Stimulated activated CD8-positive, alpha-beta memory T cell treated with anti-CD3 and anti-CD28 coated beads, Interleukin-4, amount 100 ng/mL, for 4 hours (primary cell): ENCODE measurements at places on chromosomes 7 and 10.

DNA sequence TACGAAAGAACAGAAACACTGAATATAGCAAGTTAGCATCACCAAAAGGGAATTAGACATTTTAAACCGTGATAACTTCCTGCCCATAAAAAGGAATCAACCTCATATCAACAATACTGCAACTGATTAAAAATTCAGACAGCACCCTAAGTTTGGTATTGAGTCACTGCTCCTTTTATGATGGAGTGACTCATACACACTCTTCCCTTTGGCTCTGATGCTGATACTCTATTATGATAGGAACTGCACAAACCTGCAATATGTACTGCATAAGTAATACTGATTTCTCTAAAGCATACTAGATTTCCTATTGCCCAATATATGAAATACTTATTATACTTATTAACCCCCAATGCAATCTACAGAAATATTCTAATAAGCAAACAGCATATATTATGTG is 118.7 kb downstream of the PARD3 start:
- DNase-seq, result no peak

GRCh38 chr7:31991846-31992245 is 78.4 kb downstream of the PDE1C start:
- DNase-seq, result no peak

- no peak for DNase-seq
Measured at GRCh38 chr7:155884225-155885166, 72.2 kb upstream of the SHH start.

GRCh38 chr7:72465521-72465920 is 53.4 kb upstream of the CALN1 start:
- no peak for DNase-seq

GRCh38 chr7:143345428-143345900 is 17.0 kb downstream of the FAM131B start:
- DNase-seq, result peak; percentile 29

DNA sequence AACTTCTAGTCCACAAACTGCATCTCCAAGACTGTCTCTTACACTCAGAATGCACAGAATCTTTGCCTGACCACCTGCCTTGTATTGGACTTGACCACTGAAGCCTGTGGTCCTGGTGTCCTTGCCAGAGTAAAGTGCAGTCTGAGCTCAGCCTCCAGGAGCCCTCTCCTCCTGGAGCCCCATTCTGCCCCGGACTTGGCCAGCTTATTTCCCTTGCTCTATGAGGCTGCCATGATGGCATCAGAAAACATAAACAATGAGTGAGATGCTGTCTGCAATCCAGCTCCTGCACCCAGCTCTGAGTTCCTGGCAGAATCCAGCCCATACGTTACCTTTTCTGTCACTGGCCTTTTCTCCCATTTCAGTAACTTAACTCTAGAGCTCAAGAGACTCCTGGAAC is 494.6 kb downstream of the PLXNA4 start:
- no peak for DNase-seq

- no peak for DNase-seq
Measured at GRCh38 chr10:100036850-100037249, 27.1 kb upstream of the DNMBP start.

GRCh38 chr7:85561706-85562105 is 374.9 kb upstream of the SEMA3D start:
- DNase-seq, result no peak

- no peak for DNase-seq
Measured at GRCh38 chr7:30751696-30752273, at the start of gene INMT. INMT (plus strand) TSS chr7:30752135; CDS start chr7:30752151, 16 bp downstream.

GRCh38 chr10:84428711-84429110 is 100.3 kb downstream of the CCSER2 start:
- no peak for DNase-seq

DNA sequence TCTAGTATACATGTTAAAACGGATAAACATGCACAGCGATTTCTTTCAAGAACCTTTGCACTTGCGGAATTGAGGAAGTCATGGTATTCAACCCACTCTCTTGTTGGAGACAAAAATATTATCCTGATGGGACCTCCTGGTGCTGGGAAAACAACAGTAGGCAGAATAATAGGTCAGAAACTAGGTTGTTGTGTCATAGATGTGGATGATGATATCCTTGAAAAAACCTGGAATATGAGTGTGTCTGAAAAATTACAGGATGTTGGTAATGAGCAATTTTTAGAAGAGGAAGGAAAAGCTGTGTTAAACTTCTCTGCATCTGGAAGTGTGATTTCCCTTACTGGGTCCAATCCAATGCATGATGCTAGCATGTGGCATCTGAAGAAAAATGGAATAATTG is 6.9 kb downstream of the THNSL1 start:
- no peak for DNase-seq

- DNase-seq, result no peak
Measured at GRCh38 chr7:50415844-50416364, 34.2 kb downstream of the FIGNL1 start.

DNA sequence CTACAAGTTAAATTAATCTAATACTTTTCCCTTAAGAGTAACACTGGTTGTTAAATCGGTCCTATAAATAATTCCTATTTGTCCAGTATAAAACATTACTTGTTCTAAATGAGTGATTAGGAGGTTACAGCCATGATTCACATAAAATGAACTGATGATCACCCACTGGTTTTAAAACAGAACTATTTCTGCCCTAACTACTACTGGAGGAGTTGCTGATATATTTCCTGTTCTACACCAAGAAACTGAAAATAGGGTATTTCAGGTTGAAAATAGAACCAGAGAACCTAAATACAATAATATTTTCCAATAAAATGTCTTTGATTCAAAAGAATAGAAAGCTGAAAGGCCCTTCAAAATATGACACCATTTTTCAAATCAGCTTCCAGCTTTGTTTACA is 30.9 kb downstream of the DNAJC1 start:
- no peak for DNase-seq

DNA sequence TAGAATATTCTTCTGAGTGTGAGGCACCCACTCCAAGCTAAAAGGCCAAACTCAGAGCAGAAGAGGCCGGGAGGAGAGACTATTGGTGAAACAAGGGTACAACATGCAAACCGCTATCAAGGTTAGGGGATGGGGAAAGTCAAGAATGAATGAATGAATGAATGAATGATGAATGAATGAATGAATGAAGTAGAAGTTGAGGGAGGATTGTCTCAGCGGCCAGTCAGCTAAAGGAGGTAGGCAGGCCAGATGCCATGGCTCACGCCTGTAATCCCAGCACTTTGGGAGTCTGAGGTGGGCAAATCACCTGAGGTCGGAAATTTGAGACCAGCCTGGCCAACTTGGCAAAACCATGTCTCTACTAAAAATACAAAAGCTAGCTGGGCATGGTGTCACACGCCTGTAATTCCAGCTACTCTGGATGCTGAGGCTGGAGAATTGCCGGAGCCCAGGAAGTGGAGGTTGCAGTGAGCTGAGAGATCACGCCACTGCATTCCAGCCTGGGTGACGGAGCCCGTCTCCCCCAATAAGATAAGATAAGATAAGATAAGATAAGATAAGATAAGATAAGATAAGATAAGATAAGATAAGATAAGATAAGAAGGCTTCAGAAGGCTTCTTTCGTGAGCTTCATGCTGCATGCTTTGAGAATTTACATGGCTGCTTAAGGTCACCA is 250.8 kb downstream of the CCDC3 start:
- no peak for DNase-seq

GRCh38 chr7:79454361-79454960 is 994 bp upstream of the MAGI2 start:
- DNase-seq, result no peak

- no peak for DNase-seq
Measured at GRCh38 chr7:5421714-5422395, 1.8 kb downstream of the TNRC18 start.

DNA sequence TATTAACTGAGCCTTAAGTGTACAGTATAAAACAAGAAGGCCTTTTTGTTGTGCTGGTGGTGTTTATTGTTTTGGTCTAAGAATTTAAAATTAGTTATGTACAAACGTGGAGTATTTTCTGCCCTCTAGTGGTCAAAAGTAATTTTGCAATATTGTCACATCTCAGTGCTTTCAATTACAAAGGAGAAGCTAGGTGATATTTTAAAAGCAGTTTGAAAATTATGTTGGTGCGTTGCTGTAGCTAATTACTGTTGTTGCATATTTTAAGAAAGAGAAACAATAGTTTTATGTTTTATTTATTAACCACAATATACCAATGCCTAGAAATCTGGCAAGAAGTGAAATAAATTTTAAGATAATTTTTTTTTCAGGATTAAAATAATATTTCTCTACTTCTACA is 11.4 kb downstream of the NPVF start:
- no peak for DNase-seq

- DNase-seq, result no peak
Measured at GRCh38 chr7:151834271-151835035, 42.5 kb downstream of the PRKAG2 start.

DNA sequence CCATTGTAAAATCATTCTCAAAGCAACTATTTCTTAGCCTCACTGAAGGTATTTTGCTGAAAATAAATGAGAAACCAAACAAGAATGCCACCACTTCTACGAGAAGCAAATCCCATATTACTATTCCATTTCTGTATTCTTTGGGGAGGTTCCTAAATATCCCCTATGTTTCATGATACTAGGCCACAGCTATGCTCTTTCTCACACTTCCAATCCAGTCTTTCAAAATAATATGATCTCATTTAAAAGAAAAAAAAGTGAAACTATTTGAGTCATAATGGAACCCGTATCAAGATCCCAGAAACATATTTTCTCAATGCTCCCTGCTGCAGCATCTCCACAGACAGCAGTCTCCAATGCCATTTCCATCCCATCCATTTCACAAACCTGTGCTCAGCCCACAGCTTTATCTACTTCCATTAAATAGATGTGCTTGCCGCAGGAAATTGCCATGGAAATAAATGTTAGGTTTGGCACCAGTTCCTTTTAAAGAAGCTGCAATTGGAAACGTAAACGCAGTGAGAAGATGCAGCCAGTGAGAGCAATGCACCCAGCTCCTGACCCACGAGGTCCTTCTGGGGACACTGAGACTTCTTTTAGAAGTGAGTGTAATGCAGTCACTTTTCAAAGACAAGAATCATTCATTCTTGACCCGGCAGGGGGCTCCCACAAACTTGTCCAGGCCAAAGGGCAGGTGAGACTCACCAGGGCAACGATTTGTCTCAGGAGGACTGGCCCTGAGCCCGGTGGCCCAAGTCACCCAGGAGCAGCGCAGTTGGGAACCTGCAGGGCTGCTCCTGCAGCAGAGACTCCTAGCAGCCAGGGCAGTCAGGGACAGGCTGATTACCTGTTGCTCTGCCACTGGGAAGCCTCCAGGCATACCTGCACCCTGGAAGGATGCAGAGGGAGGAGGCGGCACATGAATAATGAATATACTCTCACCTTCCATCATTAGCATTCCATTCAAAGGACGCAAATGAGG is 99.6 kb downstream of the C10orf90 start:
- no peak for DNase-seq

- DNase-seq, result no peak
Measured at GRCh38 chr7:79405368-79405767, 48.1 kb downstream of the MAGI2 start.

GRCh38 chr10:122164815-122165483 is 106.1 kb upstream of the BTBD16 start:
- DNase-seq, result no peak

- DNase-seq, result no peak
Measured at GRCh38 chr7:25922296-25922695, 229.7 kb upstream of the NFE2L3 start.

DNA sequence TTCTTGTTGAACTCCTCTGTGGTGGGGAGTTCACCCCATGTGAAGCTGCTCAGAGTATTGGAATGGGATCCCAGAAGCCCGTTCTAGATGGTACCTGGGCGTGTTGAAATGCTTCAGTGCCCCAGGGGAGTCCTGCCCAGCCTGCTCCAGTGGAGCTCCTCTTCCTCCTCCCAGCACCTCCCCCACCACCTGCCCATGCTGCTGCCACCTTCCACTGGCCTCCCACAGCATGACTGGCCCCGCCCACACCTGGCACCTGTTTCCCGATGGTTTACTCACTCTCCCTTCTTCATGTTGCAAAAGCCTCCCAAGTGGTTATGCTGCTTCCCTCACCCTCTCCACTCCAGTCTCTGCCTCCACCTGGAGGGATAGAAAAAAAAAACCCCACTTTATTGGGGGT is 32.2 kb upstream of the PCBD1 start:
- DNase-seq, result no peak

GRCh38 chr7:106774768-106775551 is 90.1 kb upstream of the PIK3CG start:
- DNase-seq, result peak; percentile 11

DNA sequence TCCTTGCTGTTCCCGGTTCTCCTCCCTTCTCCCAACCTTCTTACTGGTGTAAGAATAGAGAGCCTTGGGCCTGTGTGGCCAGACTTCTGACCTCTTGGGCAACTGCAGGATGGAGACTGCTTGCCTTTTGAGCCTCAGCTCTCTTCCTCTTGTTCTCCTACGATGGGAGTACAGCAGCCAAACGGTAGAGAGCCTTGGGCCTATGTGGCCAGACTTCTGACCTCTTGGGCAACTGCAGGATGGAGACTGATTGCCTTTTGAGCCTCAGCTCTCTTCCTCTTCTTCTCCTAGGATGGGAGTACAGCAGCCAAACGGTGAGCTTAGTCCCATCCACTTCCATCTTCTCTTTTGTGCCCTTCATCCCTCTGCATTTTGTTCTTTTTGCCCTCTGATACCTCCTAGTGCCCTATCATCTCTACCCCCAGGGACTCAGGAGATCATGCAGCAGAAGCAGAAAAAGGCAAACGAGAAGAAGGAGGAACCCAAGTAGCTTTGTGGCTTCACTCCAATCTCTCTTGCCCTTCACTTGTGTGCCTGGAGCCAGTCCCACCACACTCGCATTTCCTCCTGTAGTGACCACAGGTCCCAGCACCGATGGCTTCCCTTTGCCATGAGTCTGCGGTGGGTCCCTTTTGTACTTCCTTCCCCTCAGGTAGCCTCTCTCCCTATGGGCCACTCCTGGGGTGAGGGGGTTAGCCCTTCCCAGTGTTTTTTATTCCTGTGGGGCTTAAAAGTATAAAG is 15.3 kb downstream of the SLC25A13 start:
- DNase-seq, result no peak

GRCh38 chr10:15660990-15661389 is 58.7 kb downstream of the ITGA8 start:
- DNase-seq, result no peak

DNA sequence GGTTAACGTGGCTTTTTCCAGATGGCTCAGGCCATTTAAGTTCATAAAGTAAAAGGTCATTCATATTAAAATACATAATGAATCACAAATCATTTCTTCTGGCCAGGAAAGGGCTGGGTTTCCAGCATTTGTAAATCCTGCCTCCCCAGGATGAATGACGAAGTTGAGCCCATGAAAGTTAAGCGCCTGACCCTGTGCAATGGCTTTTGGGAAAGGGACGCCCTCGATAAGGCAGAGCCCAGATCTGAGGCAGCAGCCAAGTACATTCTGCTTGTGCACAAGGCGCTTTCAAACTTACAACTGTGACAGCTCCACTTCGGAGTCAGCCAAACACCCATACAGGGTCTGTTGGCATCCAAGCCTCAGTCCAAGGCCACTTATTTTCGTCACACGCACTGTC is 2.8 kb downstream of the GIMAP6 start:
- DNase-seq, result no peak
